ENCODE measurements at places on chromosomes 12 and 14.

GRCh38 chr12:70543444-70543843 lies 93.8 kb downstream of the PTPRB start:
- peak; percentile 93 for DNase-seq

GRCh38 chr12:27083861-27084394 lies 1.6 kb upstream of the C12orf71 start:
- peak; percentile 17 for DNase-seq

DNA sequence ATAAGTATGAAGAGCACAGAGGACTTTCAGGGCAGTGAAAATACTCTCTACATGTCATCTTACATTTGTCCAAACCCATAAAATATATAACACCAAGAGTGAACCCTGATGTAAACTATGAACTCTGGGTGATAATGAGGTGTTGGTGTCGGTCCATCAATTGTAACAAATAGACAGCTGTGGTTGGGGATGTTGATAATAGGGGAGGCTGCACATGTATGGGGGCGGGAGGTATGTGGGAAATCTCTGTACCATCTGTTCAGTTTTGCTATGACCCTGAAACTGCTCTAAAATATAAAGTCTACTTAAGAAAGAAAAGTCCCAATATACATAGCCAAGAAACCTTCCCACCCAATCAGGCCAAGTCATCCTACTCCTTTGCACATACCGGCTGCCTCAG lies 88.5 kb downstream of the GPR135 start:
- DNase-seq, result no peak

GRCh38 chr14:75654127-75654732 lies 6.4 kb downstream of the ERG28 start:
- DNase-seq, result peak; percentile 77

DNA sequence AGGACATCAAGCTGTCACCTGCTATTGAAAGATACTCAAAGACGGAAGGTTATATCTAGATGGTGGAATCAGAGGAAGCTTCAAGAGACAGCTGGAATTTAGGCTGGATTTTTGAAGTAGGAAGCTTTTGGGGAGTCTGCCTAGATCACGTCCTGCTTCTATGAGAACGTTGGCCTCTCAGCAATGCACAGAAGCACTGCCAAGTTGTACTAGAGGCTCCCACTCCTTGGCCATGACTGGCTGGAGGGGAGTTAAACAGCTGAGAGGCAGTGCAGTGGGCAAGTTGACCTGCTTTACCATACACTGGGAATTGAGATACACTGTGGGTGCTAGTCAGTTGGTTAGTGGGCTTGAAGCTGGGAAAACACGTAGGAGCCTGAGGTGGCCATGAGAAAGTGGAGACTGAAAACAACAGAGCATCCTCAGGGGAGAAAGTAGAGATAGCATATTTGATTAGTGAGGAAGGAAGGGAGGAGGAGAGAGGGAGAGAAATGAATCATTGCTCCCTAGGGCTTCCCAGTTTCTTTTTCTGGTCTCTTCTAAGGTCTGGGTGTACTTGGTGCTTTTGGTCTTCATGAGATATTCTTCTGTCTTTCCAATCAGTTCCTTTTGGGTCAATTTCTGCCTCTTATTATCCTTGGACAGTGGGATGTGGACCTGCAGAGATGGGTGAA lies 110.8 kb downstream of the EMP1 start:
- DNase-seq, result no peak
